ENCODE measurements at places on chromosomes 3 and 15.

DNA sequence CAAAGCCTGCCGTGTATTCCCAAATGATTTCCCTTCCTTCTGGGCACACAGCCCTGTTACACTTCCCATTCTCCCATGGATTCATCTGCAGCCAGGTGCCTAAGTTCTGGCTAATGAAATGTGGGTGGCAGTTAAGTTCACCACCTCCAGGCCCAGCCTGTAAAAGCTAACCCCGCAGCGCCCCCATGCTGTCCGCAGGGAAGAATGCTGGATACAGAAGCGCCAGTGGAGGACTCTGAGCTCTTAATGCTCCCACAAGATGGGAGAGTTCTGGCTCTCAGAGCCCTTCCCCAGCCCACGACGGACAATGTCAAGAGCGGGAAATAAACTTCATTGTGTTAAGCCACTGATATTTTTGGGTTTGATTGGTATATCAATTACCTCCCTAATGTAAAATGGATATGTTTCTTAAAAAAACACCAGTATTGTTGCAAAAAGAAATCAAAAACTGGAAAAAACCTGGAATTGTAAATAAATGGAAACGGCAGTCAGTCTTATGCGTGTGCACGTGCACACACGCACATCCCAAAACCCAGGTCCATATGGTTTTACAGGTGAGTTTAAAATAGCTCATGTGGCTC is 37.7 kb upstream of the FGD5 start:
- DNase-seq = peak; percentile 29

DNA sequence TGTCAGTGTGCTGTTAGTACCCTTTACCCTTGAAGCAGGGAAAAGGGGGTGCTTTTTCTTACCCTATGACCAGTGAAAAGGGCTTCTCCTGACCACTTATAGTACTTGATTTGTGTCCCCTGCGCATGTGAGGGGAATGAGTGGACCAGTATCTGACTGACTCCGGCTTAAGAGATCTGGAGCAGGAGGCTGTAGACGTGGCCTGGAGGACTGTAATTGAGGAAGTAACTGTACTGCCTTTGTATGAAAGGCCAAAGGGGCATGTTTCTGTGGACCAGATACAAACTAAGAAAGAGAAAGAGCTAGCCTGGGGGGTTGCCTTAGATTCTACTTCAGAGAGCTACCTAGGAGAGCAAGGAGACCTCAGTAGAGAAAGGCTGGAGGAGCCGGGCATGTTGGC is 89.9 kb upstream of the TBL1XR1 start:
- no peak for DNase-seq

DNA sequence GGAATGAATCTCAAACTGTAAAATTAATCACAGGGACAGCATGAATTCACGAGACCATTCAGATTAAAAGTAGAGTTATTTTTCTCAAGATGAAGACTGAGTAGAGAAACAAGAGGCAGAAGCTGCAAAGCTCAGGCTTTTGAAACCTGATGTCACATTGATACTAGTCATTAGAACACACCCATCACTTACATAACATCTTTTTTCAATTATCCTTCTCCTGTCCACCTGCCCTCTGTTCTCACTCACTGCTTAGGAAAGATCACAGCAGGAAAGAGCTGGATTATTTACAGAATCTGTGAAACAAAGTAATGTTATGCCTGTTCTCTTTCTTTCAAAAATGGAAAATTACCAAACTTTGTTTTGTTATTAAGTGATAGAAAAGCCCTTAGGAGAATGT is 72.0 kb upstream of the CDAN1 start:
- no peak for DNase-seq

DNA sequence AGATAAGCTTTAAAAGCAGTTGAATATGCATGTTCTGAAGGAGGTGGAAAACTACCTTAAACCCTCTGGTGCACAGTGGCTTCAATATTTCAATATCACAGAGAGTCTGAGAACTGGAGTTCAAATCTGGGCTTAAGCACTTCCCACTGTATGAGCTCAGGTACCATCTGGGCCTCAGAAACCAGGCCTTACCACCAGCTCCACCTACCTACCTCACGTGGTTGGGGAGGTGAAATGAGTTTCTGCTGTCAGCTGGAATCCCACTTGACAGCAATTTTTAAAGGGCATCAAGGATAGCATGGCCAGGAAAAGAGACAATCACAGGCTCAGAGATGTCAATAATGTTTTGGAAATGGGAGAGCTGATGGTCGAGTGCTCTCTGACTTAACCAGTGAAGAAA is 5.0 kb downstream of the CHCHD4 start:
- DNase-seq = no peak

- peak; percentile 13 for DNase-seq
Measured at GRCh38 chr15:77508541-77509243, 88.0 kb downstream of the HMG20A start.

GRCh38 chr15:78149805-78150751 is 916 bp downstream of the IDH3A start:
- peak; percentile 21 for DNase-seq

DNA sequence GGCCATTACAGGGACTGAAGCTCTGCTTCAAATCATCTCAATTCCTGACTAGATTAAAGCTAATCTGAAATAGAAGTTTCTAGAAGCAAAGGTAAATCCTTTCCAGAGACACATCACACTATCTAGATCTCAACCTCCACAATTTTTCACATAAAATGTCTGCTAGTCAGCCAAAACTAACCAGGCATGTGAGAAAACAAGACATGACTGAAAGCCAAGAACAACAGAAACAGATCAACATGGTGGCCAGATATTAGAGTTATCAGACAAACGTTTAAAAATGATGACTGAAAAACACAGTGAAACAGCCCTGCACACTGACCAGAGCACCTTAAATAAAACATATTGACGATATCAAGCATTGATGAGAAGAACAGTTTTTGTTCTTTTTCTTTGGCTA is 59.1 kb downstream of the SUMF1 start:
- DNase-seq = no peak

- DNase-seq = no peak
Measured at GRCh38 chr3:94587291-94587690, 524.4 kb downstream of the NSUN3 start.

DNA sequence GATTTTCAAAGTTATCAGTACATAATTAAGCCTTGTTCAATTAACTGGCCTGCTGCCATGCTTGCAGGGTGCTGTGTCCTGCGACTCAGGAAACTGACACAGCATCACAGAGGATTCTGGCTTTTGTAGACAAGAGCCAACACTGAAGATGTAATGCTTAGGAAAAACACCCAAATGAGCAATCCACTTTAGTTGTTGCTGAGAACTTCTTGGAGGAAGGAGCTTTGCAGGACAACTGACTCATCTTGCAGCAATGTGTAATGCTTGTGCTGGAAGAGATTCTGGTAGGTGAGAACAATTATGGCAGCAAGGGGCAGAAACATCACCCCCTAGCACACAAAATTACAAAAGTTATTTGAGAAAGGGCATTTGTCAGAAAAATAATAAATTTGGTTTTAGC is 67.6 kb downstream of the NLGN1 start:
- DNase-seq = peak; percentile 64

GRCh38 chr3:69240651-69241568 is 118.5 kb upstream of the LMOD3 start:
- DNase-seq = no peak

DNA sequence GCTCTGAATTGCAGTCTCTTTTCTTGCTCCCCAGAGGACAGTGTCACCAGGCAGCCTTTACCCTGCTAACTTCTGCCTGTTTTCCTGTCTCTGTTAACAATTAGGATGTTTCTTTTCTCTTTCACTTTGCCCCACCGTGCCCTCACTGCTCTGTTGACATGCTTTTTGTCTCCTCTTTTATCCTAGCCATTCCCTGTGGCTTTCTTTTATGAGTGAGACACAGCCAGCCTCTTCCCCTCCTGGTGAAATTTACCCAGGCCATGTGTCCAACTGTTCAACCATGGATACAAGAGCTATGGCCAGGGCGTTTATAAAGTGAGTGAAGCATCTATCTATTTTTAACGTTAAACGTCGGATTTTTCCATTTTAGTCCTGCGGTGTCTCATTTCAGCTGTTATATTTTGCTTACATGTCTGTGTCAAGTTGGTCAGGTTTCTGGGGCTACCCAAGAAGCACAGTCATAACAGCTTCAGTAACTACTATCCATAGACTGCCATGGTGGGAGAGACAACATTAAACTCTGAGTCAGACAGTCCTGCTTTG is 443.2 kb upstream of the AZI2 start:
- DNase-seq = peak; percentile 3

DNA sequence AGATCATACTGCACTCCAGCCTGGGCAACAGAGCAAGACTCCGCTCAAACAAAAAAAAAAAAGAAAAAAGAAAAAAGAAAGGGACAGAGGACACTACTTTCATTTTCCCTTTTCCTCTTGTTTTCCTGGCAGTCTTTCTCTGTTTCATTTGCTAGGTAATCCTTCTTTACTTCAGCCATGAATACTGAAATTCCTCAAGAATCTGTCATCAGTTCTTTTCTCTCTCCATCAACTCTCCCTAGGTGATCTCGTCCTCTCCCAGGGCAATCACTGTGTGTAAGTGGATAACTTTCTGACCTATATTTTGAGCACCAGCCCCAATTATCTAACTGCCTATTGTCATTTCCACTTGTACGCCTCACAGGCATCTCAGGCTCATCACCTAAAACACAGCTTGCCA is 51.5 kb downstream of the TTC23 start:
- peak; percentile 42 for DNase-seq

DNA sequence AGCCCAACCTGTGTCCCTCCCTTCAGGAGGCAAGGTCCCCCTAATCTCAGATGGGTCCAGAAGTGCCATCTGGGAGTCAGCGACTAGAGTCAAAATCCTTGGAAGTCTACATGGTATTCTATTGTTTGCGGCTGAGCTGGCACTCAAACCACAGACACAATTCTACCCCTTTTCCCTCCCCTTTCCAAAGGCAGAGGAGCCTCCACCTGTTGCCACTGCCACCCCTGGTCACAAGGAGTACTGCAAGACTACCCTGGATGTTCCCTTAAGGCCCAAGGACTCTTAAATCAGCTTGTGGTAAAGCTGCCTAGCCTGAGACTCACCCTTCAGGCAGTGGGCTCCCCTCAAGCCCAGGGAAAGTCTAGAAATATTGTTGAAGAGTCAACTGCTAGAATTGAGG is 4.3 kb upstream of the OR5H6 start:
- no peak for DNase-seq

GRCh38 chr15:99326235-99326634 is 75.0 kb downstream of the LRRC28 start:
- DNase-seq = no peak

DNA sequence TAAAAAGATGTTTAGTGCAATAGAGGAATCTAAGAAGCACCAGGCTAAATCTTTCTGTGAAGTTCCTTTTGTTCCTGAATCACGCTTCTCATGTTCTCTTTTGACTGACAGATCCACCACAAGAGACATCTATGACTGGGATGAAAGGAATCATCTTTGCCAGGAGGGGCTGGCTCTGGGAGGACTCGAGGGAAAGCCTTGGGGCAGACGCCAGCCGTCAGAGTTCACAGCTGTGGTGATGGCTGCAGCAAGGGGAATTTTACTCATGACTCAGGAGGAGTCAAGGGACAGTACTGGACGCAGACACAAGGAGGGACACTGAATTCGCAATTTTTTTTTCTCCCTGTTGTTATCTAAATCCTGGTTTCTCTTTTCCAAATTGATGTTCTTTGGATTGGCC is 38.7 kb downstream of the C3orf38 start:
- DNase-seq = peak; percentile 14

GRCh38 chr3:144105542-144105941 is 133.9 kb downstream of the DIPK2A start:
- DNase-seq = no peak

- DNase-seq = no peak
Measured at GRCh38 chr3:197577366-197578074, 21.8 kb upstream of the BDH1 start.

DNA sequence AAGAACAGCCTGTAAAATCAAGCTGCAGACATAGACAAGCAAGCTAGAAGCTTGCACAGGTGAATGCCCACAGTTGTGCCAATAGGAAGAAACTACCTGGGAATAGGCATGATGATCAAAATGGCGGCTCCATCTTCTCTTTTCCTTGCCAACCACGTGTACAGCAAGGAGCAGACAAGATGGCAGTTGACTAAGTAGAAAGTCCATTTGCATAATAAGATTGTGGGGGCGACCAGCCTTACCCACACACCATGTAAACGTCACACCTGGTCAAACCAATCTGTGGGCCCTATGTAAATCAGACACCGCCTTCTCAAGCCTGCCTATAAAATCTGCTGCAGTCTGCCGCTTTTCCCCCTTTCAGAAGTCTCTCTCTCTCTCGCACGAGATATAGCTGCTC is 25.1 kb upstream of the ANKRD34C start:
- DNase-seq = no peak

DNA sequence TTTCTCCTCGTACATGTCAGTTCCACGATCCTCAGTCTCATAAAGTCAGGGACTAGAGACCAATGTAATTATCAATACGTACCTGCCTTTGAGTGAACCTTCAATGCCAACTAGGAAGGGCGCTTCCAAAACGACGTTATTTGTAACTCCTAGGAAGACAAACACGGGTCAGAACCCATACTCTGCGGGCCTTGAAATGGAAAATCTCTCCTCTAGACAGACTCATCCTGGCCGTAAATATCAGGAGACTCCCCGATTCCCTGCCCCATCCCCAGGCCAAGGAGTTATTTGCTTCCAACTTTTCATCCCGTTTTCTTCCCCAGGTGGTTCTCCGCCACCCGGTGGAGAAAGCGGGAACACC is 578 bp downstream of the OIP5 start:
- DNase-seq = no peak

DNA sequence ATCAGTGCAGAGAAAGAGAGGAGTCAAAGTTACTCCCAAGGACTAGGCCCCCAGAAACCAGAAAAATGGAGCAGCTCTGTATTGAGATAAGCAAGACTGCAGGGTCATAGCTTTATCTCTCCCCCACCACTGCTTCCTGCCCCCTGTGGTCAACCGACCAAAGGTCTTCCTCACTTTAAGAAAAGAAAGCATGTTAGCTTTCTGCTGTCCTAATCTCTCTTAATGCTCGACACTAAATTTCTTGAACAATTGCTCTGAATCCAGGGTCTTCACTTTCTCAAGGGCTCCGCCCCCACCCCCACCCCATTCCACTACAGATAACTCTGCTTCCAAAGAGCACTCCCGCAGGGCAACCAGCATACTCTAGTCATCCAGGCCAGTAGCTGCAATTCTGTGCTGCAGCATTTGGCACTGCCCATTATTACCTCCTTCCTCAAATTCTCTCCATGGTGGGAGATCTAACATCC is 31.9 kb downstream of the TNIK start:
- no peak for DNase-seq

DNA sequence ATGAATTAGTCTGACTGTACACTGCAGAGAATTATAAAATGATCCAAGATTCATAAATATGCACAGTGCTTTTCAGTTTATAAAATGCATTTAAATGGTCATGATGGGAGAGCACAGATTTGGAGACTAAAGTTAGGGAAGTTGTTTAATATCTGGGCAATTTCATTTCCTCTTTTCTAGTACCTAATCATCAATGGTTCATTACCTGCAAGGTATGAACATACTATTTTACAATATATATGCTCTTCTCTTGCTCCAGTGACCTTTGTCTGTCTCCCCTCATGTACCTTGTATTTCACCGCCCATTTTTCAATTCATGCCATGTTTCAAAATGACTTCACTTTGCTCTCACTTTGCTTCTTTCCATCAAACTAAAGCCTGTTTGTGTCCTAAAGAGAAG is 114.5 kb downstream of the SUCNR1 start:
- no peak for DNase-seq

GRCh38 chr3:25130724-25131520 is 297.1 kb upstream of the RARB start:
- no peak for DNase-seq

GRCh38 chr3:78322780-78323179 is 1282.9 kb downstream of the ROBO2 start:
- no peak for DNase-seq

GRCh38 chr3:14672588-14672987 is 2.4 kb upstream of the C3orf20 start:
- no peak for DNase-seq
